ENCODE measurements at places on chromosomes 6 and 20. TPM values are rescaled to one million over a fixed set of nuclear protein-coding genes. Genes with fewer than 3 reads are reported as not detected.

Gene CST3
- 159 TPM for polyA plus RNA-seq

Gene LAMA4
- 247 TPM for polyA plus RNA-seq

Gene GRM1
- 0.08 TPM for polyA plus RNA-seq

Gene CAGE1
- not detected for polyA plus RNA-seq

Gene POM121L2
- 0.10 TPM for polyA plus RNA-seq

Gene DUSP15
- polyA plus RNA-seq = 10.3 TPM

Gene SSTR4
- polyA plus RNA-seq = 0.47 TPM

Gene HCK
- 5.2 TPM for polyA plus RNA-seq

Gene SAMD3
- 0.99 TPM for polyA plus RNA-seq

Gene CLPSL1
- not detected for polyA plus RNA-seq

Gene KPNA5
- 31.1 TPM for polyA plus RNA-seq

Gene ABHD16B
- polyA plus RNA-seq = not detected

Gene SNAP91
- 1.3 TPM for polyA plus RNA-seq

- DNase-seq = no peak
Observed at GRCh38 chr20:31474758-31475427, at the start of the genes DEFB124 and REM1. DEFB124 (minus strand) TSS chr20:31475127; CDS start chr20:31473013, 2,114 bp downstream. REM1 (plus strand) TSS chr20:31475288; CDS start chr20:31476446, 1,158 bp downstream.

- no peak for DNase-seq
Observed at GRCh38 chr20:46275091-46275490, 33.2 kb downstream of the CDH22 start.

- DNase-seq = no peak
Observed at GRCh38 chr6:53353624-53354023, 4.9 kb upstream of the ELOVL5 start.

GRCh38 chr6:21808045-21808470, 214.5 kb downstream of the SOX4 start:
- DNase-seq = no peak

GRCh38 chr20:59945175-59945574, 5.0 kb downstream of the FAM217B start:
- DNase-seq = no peak

GRCh38 chr20:44479643-44480042, 4.0 kb downstream of the TTPAL start:
- DNase-seq = no peak

- DNase-seq = no peak
Observed at GRCh38 chr20:24441661-24442060, 27.8 kb upstream of the SYNDIG1 start.

- DNase-seq = no peak
Observed at GRCh38 chr6:38404355-38404754, 235.4 kb downstream of the BTBD9 start.

GRCh38 chr6:8017276-8017701, 46.9 kb downstream of the BLOC1S5 start:
- no peak for DNase-seq

DNA sequence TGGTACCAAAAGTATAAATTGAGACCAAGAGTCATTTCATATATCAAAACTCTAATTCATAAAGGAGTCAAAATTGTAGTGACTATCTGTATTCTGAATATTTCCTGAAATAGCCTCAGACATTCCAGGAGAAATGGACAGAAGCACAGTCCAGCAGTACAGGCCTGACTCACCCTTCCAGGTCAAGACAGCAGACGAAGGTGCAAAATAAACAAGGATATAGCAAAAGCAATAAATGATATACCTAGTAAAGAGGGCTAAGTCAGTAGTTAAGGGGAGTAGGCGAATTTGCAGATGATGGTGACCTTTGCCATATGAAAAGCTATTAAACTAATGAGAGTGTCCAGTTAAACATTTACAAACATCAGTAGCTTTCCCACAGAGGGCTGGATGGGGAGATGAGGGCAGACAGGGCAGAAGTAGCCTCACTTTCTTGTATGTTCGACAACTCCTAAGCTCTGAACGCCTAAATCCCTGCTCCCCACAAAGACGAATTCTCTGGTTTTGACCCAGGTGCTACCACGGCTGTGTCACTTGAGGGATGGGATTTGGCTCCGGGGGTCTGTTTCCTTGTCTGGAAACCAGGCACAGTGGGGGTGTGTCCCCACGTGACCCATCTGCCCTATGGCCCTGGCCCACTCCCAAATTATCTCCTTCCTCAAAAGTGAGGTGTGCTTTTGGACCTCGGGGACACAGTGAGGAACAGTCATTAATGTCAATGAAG, 3.6 kb upstream of the SLC52A3 start:
- no peak for DNase-seq

- DNase-seq = no peak
Observed at GRCh38 chr6:44642349-44642748, 254.8 kb downstream of the CDC5L start.

- DNase-seq = no peak
Observed at GRCh38 chr6:52534966-52535390, 41.9 kb downstream of the TRAM2 start.

DNA sequence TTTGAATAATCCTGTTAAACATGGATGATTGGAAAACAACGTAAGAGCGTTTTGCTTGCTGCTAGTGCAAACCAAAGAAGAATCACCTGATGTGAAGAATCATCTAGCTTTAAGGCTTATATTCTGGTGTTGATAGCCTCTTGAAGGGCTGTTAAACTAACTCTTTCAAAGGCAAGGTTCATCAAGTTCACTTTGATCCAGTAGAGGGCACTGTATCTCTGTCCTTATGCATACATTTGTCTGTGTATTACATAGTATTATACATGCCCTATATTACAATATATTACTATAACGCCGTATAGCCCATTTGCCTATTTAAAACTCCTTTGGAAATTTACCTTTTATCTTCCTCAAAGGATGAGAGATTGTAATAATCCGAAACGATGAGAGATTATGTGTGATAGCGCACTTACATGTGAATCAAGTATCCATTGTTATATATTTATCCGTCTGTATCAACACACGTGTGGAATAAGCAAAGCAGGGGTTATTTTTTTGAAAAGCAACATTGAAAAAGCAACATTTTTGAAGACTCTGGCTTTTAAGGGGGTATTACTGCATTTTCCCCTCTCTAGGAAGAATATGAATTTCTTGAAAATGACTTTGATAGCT, 50.8 kb upstream of the NRN1 start:
- no peak for DNase-seq

DNA sequence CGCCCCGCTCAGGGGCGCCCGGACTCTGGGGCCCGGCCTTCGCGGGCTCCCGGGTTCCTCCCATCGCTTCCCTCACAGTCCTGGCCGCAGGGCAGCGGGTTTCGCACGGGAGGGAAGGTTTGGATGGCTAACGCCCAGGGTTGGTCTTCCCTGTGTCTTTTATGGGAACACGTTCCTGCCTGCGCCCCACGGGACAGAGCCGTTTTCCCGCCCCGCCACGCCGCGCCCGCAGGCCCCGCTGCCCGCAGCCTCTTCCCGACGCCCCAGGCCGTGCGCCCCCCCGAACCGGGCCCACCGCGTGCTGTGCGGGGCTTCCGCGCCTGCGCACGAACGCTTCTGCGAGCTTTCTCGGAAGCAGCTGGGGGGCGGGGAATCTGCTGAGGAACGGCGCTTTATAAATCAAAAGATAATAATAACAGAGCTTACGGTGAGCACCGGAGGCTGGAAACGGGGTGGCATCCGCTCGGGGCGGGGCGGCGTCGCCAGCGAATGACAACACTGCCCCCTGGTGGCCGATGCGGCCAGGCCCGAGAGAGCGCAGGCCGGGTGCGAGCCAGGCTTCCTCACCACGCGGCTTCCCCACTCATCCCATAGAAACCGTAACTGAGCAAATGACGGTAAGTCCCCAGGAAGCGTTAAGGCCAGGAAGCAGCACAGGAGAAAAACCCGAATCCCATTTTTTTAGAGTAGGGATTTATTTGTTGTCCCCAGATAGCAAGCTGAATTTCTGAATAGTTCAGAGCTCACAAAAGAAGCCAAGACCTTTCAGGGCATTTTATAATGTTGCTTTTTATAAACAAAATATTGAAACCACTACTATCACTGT, 116.4 kb downstream of the MYLK4 start:
- DNase-seq = peak; percentile 98

DNA sequence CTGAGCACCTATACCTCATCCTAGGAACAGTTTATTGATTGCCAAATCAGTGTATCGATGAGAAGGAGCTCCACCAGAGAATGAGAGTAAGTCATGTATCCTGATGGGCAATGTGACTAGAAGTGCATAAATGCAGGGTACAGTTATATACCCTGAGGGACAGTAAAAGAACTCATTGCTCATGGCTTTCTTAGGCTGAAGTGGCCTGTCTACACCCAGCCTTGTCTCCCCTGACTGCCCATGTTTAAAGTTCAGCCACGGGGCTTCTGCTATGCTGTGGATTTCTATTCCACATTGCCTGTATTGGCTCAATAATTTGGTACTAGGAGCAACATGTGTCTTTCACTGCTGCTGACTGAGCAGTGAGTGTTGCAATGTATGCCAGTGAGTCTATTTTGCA, 400.4 kb upstream of the IMPG1 start:
- DNase-seq = no peak

- DNase-seq = no peak
Observed at GRCh38 chr6:117503211-117503610, 20.7 kb downstream of the DCBLD1 start.

- peak; percentile 90 for DNase-seq
Observed at GRCh38 chr20:22583773-22584521, 425 bp downstream of the FOXA2 start.

GRCh38 chr6:7147051-7147671, 39.4 kb downstream of the RREB1 start:
- no peak for DNase-seq

GRCh38 chr6:68038815-68039408, 596.2 kb upstream of the ADGRB3 start:
- DNase-seq = no peak

- DNase-seq = peak; percentile 63
Observed at GRCh38 chr6:32064706-32065105, 26.5 kb downstream of the CYP21A2 start.

GRCh38 chr6:37033255-37033654, 27.8 kb downstream of the FGD2 start:
- DNase-seq = no peak

- DNase-seq = no peak
Observed at GRCh38 chr20:20783450-20783849, 71.0 kb upstream of the RALGAPA2 start.

- no peak for DNase-seq
Observed at GRCh38 chr6:109081026-109081425, 13.6 kb downstream of the SESN1 start.

GRCh38 chr6:98839781-98840361, 5.5 kb downstream of the POU3F2 start:
- DNase-seq = no peak

- no peak for DNase-seq
Observed at GRCh38 chr6:12415980-12416598, 125.9 kb downstream of the EDN1 start.

GRCh38 chr6:43258807-43259686, 15.8 kb downstream of the TTBK1 start:
- no peak for DNase-seq

DNA sequence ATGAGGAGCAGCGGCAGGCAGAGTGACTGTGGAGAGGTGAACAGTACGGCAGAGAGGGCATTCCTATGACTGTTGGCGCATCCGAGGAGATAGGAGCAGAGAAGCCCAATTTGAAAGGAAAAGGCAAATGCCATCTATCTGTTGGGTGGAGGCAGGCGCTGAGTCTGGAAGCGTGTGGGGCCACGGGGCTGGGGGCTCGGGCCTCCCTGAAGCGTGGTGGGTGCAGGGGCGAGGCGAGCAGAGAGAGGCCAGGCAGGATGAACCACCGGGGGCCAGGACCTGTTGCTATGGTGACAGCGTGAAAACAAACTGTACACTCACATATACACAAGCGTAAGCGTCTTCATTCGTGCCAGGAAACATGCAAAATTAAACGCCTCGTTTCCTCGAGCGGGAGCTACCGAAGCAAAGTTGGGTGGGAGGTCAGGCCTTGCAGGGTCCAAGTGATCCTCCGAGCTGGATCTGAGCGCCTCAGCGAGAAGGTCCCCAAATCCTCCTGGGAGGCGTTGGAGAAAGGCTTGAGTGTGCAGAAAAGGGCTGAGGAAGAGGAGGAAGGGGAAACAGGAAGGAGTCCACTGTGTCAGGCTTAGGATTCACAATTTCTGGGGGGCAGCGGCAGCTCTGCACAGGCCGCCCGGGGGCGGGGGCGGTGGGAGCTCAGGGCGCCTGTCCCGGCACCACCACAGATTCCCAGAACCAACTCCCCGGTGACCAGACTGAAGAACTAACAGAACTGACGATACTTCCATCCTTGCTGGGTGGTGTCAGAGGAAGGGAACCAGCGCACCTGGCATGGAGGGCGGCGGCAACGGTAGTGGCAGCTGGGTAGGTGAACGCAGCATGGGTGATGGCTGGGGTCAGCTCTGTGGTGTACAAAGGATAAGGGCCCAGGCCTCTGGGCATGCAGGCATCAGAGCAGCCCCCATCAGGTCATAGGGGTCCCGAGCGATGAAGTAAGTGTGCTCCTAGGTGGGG, 68.2 kb downstream of the KHDC1L start:
- DNase-seq = no peak

- DNase-seq = no peak
Observed at GRCh38 chr6:148829415-148830101, 82.7 kb downstream of the UST start.

DNA sequence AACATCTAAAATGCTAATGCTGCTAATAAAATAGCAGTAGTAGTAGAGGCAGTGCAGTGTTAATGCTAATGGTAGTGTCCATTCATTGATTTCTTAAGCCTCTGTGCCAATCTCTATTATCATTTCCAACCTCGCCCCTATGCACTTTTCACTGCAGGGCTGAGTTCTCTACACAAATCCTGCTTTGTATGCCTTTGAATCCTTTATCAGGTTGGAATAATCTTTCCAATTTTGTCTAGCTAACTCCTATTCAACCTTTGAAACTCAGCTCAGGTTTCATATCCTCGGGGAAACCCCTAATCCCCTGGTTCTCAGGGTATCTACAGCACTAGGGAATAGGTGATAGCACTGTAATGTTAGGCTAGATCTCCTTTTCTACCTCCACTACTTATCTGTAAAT, 284.0 kb upstream of the RUNX2 start:
- no peak for DNase-seq

DNA sequence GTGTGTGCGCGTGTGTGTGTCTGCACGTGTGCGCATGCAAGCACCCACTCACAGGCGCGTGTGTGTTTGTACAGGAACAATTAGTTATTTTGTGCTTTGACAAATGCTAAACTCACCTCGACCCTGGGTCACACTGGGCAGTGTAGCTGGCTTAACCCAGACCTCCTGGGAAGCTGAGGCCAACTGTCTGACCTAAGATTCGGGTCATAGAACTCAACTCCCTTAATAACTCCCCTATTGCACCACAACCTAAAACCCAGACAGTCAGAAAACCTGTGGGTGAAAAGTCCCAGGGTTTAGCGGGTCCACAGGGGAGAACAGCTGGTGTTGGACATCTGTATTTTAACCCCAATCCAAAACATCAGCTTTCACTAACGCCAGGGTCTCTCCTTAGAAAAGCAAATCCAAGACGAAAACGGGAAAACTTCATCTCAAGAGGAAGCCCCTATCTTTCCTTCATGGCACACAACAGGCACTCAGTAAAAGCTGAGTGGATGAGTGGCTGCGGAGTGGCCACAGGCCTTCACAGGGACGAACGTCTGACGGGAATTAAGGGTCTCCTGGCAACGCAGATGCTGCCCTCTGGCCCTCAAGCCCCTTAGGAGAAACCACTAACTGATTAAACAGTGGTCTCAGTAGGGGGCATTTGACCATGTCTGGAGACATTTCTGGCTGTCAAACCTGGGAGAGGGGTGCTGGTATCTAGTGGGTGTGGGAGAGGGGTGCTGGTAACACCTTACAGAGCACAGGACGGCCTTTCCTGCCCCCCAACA, 4.5 kb downstream of the PMEPA1 start:
- DNase-seq = no peak

GRCh38 chr6:53725791-53726575, 60.4 kb upstream of the KLHL31 start:
- peak; percentile 94 for DNase-seq

Data from left lung (tissue), 14 donors.